ENCODE measurements at places on chromosomes 4 and X.

GRCh38 chr4:83604321-83604720 lies 68.4 kb downstream of the GPAT3 start:
- DNase-seq, result no peak

- peak; percentile 31 for DNase-seq
Observed at GRCh38 chr4:183838987-183839712, 66.0 kb upstream of the STOX2 start.

DNA sequence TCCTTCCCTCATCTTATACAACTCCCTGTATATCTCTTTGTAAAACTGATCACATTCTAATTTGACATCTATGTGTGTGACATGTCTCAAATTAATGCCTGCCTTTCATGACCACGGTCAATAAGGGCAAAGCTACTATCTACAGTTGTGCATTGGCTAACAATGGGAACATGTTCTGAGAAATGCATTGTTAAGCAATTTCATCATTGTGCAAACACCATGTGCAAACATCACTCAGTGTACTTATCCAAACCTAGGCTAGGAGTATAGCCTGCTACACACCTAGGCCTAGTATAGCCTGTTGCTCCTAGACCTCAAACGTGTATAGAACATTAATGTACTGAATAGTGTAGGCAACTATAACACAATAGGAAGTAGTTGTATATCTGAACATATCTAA lies 95.0 kb downstream of the BANK1 start:
- DNase-seq, result no peak

DNA sequence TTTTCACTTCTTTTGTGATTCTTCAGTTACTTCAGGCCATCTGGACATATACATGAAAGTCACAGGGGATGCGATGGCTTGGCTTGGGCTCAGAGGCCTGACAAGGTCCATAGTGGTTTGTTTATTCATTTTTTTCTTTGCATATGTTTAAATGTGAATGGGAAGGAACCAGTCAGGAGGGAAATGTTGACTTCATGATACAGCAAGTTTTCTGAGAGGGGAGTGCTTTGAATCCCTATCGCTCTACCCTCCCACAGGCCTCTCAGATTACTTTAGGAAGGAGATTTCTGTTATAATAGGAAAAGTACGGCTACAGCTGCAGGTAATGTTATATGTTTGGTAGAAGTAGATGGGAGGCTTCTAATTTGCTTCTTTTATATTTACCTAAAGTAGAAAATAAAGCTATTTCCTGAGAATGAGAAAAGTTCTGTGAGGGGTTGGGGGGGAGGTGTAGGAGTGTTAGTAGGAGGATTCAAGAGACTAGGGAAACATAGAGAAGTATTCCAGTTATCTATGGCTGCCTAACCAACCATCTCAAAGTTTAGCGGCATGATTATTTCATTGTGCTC lies 322.9 kb downstream of the RAPGEF2 start:
- no peak for DNase-seq

- no peak for DNase-seq
Observed at GRCh38 chr4:56118845-56119244, 170.1 kb downstream of the CEP135 start.

DNA sequence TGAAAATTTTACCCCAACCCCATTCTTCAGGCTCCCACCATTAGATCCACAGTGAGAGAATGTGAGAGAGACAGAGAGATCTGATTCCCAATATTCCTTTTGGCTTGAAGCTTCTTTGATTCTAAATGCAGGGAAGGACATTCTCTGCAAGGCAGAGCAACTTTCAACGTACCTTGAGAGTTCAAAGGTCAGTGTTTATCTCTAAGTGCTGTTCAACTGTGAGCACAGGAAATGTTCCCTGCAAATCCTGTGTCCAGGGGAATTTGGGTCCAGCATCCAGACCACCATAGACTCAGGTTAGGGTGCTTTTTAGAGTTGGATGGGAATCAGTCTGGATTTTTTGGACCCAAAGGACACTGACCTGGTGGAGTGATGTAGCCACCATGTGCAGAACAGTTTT lies 97.4 kb downstream of the NHS start:
- DNase-seq, result no peak

GRCh38 chr4:139738846-139739613 lies 73.4 kb downstream of the MGST2 start:
- DNase-seq, result no peak

- DNase-seq, result no peak
Observed at GRCh38 chr4:166432125-166432524, 559.1 kb downstream of the TLL1 start.

DNA sequence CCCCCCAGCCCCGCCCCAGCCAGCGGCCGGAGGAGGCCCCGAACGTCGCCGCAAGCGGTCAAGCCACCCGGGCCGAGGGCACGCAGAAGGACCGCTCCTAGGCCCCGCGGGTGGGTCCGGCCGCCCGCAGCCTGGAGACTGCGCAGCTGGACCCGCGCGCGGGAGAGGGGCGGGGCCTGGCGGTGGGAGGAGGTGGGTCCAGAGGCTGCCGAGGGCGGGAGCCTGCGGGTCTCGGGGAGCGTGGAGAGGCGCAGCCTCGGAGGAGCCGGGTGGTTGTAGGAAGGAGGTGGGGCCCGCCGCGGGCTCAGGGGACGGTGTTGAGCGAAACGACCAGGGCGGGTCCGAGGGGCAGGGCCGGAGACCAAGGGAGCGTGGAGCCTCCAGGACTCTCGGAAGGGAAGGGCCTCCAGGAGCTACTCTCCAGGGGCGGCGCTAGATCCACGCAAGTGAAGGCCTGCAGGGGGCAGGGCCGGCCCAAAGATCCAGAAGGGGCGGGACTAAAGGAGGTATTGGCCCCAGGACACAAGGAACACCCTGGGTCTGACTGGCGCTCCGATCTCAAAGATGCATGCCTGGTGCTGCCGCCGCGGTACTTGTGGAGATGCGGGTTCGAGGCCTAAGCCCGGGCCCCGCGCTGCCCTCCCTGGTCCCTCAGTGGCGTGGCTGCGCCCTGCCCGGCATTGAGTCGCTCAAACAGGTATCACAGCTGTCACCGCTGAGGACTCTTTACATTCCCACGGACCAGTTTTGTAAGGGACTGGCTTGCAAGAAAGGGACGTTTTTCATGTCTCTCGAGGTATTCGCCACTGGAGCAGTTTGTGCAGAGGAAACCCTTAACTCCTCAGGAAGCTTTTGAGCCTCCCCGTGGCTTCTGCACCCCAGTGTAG lies 5.9 kb downstream of the TIMM17B start:
- DNase-seq, result peak; percentile 65

GRCh38 chr4:126526335-126526734 lies 1106.4 kb upstream of the INTU start:
- no peak for DNase-seq

DNA sequence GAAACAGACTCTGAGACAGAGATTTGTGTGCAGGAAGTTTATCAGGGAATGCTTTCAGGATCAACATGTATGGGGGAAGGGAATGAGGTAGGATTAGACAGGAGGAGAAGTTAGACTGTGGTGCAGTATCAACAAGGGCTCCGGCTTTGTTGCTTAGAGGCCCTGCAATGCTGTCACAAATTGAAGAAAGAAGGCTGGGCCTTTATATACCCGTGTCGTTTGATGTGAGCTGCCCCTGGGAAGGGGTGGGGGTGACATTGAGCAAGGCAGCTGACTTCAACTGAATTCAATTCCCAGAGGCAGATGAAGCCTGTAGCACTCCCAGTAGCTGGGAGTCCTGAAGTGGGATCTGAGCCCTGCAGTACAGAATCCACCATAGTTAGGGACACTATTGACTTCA lies 29.5 kb upstream of the USP9X start:
- DNase-seq, result no peak

GRCh38 chr4:10188400-10189004 lies 71.9 kb upstream of the WDR1 start:
- no peak for DNase-seq

DNA sequence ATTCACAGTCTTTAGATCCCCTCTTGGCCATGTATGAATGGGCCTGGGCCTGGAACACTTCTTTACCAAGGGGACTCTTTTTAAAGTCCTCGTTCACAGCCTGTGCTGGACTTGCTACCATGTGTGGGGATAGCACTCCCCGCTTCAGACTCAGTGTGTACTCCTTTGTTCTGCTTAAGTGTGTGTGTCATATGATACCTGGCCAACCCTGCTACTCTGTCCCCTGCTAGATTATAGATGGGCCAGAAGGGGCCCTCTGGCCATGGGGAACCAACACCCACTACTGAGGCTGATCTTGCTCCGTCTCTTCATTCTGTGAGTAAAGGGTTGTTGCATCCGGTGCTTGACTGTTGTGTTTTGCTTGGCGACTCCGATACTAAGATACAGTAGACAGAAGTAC lies 8.0 kb downstream of the CCDC110 start:
- no peak for DNase-seq

DNA sequence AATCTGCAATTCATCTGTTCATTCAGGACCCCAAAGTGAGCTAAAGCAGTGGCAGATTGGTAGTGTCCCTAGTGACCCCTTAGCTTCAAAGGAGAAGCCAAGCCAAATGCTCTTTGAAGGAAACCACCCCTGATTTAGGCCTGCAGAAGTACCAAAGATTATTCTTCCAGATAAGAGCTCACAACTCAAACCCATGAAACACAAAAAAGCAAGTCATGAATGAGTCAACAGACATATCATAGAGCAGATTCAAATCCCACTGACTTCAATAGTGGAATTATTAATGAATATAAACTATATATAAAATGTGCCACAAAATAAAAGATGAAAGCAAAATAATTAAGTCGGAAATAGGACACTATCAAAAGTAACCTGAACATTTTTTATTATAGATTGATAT lies 197.6 kb downstream of the SCFD2 start:
- DNase-seq, result no peak

- DNase-seq, result no peak
Observed at GRCh38 chrX:64204701-64205440, 637 bp downstream of the AMER1 start.

- no peak for DNase-seq
Observed at GRCh38 chrX:102739657-102740056, 19.1 kb downstream of the GPRASP3 start.

Data from NCI-H1694 (cell line).